ENCODE measurements at places on chromosomes 12 and 14. TPM values are rescaled to one million over a fixed set of nuclear protein-coding genes. Genes with fewer than 3 reads are reported as not detected.

The P2RX7 gene
- 0.64 TPM for total RNA-seq

The CDK2 gene
- 51.4 TPM for total RNA-seq

The ACOT2 gene
- 48.0 TPM for total RNA-seq

The WNT1 gene
- total RNA-seq: not detected

The ZDHHC22 gene
- total RNA-seq: not detected
